ENCODE measurements at places on chromosomes 5 and 9.

- DNase-seq: no peak
Observed at GRCh38 chr9:87707805-87708506, 18.0 kb upstream of the CTSL start.

DNA sequence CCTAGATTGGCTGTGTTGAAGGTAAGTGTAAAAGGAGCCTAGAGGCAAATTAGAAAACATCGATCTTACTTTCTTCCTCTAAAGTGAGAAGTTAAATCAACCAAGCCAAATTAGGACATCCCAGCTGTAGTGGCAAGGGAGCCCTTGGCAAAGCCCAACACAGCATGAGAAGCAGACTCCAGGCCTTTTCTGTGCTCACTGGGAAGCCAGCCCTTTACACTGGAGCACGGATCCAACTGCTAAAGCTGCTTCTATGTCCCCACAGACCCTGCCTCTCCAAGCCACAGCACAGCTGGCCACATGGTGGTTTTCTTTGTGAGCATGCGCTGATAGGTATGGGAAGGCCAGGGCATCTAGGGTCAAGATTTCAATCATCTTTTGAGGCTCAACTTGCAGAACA is 94.1 kb downstream of the APBA1 start:
- DNase-seq: no peak

GRCh38 chr5:137134920-137135532 is 364.1 kb downstream of the SPOCK1 start:
- no peak for DNase-seq

GRCh38 chr9:128627906-128628305 is 28.7 kb downstream of the DYNC2I2 start:
- no peak for DNase-seq

- no peak for DNase-seq
Observed at GRCh38 chr5:14914623-14915260, 43.2 kb upstream of the ANKH start.

DNA sequence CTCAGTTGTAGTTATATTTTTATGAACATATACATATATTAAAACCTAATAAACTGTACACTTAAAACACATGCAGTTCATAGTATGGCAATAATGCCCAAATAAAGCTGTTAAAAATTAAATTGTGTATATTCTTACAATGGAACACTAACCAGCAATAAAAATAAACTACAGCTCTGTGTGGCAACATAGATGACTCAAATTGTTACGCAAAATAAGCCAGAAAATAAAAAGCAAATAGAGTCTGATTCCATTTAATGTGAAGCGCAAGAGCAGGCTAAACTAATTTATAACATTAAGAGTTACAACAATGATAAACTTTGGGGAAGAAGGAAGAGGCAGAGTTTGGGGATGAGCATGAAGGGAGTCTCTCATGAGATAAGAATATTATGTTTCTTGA is 597.3 kb downstream of the TLE1 start:
- DNase-seq: no peak

DNA sequence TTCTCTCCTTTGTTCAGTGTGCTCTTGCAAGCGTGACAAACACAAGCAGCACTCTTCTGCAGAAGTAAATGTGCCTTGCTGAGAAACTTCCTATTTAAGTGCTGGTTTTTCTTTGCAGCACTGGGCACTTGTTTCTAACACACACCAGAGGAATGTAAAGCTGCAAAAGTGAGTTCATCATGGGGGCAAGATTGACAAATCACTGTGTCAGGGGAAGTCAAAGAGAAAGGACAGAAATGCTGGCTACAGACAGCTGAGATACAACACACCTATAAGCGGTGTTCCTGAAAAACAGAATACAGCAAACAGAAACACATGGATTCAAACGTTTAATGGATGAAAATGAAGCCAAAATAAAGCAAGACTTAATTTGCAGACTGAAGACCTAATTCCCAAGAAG is 19.6 kb downstream of the ROR2 start:
- DNase-seq: no peak

GRCh38 chr9:83060556-83060955 is 2.4 kb downstream of the RASEF start:
- DNase-seq: no peak

DNA sequence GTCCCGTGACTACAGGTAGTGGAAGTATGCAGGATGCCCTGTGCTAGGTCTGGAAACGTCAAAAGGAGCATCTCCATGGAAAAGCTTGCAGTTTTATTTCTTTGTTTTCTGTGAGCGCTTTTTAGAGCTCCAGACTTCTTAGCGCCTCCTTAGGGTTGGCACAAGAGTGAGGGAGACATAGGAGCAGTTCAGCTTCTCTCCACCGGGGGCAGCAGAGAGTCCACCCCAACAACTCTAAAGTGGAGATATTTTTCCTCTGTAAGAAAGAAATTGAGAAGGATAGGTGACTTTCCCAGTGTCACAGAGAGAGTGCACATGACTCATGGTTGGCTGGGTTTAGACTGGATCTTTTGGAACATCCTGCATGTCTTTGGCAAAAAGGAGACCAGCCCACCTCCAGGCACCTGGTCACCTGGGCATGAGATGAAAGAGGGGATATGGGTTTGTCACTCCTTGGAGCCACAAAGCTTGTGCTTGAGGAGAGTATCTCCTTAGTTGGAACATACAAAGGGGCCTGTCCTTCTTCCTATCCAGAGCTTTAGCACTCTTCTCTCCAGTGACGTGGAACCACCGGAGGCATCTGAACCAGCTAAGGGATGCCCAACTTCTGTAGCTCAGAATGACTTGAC is 637.7 kb downstream of the SEMA5A start:
- DNase-seq: no peak

DNA sequence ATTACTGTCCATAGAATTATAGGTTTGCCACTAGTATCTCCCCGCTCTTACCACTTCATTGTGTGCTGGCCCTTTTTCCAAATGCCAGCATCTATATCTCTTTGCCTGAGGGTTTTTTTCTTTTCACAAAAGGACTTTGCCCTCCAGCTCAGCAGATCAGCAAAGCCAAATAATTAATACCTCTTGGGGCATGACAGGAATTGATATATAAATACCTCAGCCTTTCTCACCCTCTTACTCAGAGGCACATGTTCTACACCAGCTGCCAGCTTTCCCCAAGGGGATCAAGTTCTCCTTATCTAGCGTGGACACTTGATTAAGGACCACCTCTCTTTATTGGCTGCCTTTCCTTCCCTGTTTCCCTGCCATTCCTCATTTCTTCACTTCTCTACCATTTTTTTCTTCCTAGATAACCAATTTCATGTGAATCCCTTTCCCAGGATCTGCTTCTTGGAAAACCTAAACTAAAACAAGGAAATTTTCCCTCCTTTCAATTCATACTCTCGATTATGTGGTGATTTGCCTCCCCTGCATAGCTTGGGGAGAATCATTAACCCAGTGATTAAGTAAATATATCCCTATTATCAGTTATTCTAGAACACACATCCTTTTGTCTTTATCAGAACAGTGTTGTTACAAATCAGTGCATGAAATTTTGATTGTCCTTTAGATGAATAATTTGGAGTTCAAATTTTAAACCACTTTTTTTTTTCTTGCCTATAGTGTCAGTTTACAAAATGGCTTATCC is 6.9 kb upstream of the NUDT12 start:
- no peak for DNase-seq

DNA sequence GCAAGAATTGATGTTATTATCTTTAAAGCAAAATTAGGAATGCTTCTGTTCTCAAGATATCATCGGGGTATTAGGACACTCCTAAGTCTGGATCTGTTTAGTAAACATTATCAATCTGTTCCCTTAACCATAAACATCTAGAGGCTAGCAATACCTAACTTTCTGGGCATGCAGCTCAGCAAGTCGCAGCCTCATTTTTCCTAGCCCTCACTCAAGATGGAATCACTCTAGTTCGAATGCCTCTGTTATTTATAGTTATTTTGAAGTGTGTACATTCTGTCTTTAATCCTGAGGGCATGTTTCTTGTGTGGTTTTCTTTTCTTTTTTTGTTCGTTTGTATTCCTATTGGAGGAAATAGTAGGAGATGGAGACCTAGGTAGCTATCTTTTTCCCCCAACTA is 66.9 kb downstream of the FER start:
- DNase-seq: no peak

DNA sequence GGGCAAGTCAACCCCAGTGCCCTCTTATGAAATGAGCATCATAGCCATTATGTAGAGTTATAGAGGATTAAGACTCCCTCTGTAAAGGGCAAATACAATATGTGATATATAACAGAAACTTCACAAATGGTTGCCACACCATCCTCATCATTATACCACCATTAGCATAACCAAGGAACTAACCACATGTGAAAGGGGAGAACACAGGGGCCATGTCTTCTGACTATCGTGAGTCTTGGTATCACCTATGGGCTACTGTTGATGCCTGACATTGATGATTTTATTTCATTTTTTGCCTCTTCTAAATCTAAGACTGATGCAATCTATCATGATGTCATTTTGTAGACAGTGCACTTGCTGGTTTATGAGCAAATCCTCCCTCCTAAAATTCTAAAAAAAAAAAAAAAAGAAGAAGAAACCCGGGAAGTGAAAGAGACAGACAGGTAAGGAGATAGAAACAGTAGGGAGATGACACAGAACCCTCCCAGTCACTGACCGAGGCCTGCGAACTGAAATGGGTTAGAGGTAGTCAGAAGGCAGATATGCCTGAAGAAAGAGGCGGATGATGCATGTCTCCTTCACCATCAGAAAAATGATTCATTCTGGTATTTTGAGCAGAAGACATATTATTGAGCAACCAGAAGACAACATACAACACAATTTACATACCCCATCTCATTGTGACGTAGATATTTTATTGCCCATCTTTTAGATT is 266.0 kb downstream of the DMAC1 start:
- DNase-seq: no peak

DNA sequence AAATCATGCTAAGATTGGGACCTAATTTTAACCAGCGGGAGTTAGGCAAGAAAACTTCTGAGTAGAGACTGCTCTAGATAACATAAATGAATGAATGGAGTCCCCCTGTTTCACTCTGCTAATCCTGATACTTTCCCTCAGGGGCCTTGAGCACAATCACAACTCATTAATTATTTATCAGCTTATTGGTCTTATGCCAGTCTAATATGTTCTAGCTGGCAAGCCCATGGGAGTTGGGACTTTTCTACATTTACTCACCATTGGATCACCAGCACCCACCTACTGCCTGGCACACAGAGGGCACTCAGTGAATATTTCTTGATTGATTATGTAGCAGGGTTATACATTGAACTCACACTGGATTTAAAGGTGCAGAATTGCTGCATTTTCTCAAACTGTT is 13.5 kb upstream of the TMED7 start:
- DNase-seq: no peak

DNA sequence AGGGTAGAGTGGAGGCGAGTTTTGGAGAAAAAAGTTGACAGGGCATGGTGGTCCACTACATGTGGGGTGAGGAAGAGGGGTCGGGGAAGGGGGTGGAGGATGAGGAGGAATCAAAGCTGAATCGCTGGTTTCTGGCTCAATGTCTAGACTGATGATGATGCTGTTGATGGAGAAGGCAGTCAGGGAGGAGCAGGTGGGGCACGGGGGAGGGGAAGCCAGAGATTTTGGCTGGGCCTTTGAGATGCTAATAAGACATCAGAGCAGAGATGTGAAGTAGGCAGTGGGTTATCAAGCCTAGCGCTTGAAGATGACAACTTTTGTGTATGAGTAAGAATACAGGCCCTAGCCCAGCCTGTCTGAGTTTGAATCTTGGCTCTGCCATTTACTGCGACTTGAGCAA is 32.4 kb upstream of the TTC23L start:
- DNase-seq: no peak

DNA sequence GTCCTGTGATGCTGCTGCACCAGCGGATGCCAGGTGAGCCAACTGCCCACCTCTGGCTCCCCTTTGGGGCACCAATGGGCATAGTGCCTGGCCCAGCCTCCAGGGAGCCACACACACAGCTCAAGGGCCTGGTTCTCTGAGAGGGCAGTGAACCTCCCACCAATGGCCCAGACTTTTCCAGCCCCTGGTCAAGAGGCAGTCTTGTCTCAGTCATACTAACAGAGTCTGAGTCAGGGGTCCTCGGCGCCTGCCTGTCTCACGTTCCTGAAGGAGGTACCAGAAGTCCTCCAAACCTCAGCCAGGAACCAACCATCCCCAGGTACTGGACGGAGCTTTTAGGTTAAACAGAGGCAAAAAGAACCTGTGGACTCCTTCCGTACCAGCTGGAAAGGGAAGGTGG is 121.1 kb downstream of the C5orf15 start:
- DNase-seq: no peak

GRCh38 chr9:127185931-127186781 is 63.7 kb upstream of the ANGPTL2 start:
- peak; percentile 95 for DNase-seq

GRCh38 chr5:493758-494157 is 30.5 kb downstream of the SLC9A3 start:
- no peak for DNase-seq

DNA sequence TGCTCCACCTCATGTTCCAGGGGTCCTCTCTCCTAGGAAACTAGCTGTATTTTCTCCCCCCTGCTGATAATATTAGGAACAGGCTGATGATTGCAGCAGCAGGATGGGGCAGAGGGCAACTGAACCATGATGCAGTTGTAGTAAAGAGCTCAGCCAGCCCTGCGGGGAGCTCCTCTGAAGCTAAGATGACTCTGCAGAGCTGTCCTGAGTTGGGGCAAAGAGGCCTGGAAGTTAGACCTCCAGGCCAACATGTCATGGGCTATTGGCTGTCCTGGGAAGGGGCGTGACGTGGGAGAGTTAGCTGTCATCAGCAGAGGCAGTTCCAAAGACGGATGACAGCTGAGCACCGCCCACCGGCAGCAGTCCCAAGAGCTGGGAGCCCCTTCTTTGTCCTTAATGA is 6.6 kb upstream of the FBP1 start:
- no peak for DNase-seq

DNA sequence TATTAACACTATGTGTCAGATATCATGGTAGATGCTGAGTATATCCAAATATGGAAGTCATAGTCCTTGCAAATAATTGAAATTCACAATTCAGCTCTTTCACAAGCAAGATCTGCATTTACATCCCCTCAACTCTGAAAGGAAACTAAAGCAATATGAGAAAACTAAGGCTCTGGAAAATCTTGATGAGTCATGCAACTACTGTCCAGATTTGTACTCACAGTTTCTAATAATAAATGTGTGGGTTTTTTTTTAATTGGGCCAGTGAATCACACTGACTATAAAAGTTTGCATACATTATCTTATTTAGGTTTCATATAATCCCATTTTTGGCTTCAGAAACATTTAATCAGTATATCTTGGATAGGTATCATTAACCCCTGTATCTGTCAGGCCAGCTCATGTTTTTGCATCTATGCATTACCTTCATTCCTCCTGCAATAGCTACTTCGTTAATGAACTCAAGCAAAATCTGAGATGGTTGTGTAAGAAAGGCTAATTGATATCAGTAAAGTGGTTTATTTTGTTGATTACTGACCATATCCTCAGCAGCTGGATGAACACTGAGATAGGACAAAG is 58.7 kb upstream of the PRR16 start:
- DNase-seq: no peak

Data from sigmoid colon (tissue), 7 donors.